Stimulated activated CD8-positive, alpha-beta memory T cell treated with anti-CD3 and anti-CD28 coated beads, Interleukin-15, amount 100 ng/mL, for 4 hours (primary cell): ENCODE measurements at places on chromosomes 4 and X.

DNA sequence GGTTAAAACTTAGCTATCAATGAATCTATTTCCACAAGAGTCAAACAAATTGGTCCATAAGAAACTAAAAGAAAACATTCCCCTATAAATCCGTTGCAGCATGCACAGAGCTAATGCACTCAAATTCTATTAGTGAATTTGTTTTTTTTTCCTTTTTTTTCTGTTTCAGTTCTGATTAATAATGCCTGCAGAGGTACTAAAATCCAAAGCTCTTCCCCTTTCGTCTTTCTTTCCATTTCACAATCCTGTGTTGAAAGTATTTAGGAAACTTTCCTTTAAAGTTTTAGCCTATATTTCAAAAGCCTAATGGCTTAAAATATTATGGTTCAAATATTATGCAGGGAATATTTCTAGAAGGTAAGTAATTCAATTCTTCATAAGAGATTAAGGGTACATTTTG, 45.9 kb upstream of the VEGFD start:
- no peak for DNase-seq

DNA sequence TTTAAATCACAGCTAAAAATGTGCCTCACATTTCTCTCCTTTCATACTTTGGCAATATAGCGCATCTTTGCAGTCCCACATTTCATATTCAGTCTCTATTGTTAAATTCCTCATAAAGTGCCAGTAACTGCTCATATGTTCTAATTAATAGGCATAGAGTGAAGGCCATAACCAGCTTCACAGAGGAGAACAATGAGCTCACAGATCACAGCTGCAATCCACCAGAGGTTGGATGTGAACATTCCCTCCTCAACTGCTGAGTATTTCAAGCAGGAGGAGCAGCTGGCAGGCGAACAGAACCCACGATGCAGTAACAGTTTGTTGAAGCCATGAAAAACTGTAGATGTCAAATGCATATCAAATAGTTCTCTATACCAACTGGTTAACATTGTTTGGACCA, 2088.7 kb upstream of the AGA start:
- DNase-seq: no peak

DNA sequence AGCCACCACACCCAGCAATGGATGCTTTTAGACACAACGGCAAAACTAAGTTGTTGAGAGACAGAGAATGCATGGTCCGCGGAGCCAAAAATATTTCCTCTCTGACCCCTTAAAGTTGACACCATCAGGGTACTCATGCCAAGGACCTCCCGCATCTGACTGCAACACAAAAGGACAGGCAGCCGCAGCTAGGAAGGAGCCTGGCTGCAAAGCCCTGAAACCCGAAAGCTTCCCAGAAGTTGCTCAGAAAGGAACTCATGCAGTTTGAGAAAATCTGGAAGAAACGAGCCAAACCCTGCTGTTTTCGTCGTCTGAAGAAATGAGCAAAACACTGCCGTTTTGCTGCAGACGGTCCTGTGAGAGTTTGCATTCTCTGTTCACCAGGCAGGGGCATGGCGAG, 16.5 kb downstream of the DHRSX start:
- DNase-seq: no peak

DNA sequence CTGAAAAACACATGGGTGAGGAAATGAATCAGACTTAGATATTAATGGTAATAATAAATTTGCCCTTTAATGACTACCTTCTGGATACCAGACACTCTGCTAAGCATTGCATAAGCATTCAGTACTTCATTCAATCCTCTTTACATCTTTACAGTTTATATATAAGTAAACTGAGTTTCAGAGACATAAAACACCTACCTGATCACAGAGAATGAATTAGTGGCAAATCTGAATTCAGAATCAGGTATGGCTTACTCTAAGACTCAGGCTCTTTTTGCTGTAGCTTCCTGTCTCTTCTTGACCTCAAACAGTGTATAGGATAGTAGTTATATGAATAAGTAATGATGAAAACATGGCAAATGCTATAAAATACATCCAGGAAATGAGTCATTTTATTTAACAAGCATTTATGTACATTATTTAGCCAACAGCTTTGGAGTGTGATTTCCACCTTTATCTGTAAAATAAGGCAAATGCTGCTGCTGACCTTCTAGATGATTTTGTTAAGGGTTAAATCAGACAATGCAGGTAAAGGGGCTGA, 83.9 kb downstream of the VEGFC start:
- DNase-seq: no peak

DNA sequence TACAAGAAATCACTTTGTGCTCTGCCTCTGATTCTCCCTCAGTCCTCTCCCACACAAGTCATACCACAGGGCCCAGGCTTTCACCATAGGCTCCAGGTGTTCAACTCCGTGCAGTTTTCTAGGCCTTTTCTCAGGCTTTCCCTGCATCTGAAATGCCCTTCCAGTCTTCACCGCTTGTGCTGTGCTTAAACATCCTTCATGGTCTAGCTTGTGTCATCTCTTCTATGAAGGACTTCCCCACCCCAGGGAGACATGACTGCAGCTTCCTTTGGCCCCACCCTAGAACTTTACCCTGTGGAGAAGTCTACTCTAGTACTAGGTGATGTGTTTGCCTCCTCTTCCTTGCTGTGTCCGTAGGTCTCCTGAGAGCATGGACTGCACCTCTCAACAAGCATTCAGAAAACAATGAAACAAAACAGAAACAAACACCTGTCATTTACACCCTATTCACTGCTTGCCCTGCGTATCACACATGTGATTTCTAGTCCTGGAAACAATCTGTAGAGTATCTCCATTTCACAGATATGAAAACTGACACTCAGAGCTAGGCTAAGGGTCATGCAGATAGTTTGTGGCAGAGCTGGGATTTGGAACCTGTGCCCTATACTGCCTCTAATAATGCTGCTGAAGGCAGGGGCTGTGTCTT, 22.7 kb upstream of the LEF1 start:
- DNase-seq: no peak

DNA sequence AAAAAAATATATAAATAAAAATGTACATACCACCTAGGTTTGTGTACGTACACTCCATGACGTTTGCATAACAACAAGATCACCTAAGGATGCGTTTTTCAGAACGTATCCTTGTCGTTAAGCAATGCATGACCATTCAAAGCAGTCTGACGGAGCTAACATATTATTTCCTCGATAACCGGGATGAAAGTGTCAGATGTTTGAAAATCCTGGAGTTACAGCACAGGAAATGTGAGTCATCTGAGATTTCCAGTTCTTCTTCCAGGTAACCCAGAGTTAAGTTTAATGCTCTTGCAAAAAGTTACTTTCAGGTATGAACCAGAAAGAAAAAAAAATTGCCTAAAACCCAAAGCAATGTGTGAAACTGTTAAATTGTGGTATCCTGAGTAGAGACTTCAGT, 107.9 kb downstream of the LDB2 start:
- no peak for DNase-seq
